ENCODE measurements at places on chromosomes 12 and 14. TPM values are rescaled to one million over a fixed set of nuclear protein-coding genes. Genes with fewer than 3 reads are reported as not detected.

CPM gene
- 5.7 TPM for total RNA-seq

TAS2R19 gene
- total RNA-seq: not detected

NKX2-1 gene
- total RNA-seq: 0.10 TPM

SYNDIG1L gene
- not detected for total RNA-seq

TBC1D30 gene
- 1.3 TPM for total RNA-seq

AGAP2 gene
- 0.12 TPM for total RNA-seq

CD69 gene
- not detected for total RNA-seq

SALL2 gene
- total RNA-seq: 0.69 TPM

PTPRO gene
- not detected for total RNA-seq

PDZRN4 gene
- 0.05 TPM for total RNA-seq

CEBPE gene
- total RNA-seq: 0.08 TPM

SERPINA9 gene
- total RNA-seq: not detected

HOTAIR gene
- total RNA-seq: 0.21 TPM

KLHL33 gene
- total RNA-seq: not detected

IQSEC3 gene
- total RNA-seq: 0.01 TPM

OR6C2 gene
- total RNA-seq: not detected

SLC24A4 gene
- total RNA-seq: 0.15 TPM

ARHGEF40 gene
- total RNA-seq: 8.6 TPM

ASB2 gene
- 0.44 TPM for total RNA-seq

LPAR5 gene
- 0.59 TPM for total RNA-seq

AICDA gene
- total RNA-seq: 0.15 TPM

OR6S1 gene
- total RNA-seq: not detected

ZFYVE1 gene
- total RNA-seq: 10.7 TPM

CABP1 gene
- 0.10 TPM for total RNA-seq

TUNAR gene
- total RNA-seq: not detected

CHFR gene
- total RNA-seq: 24.3 TPM

CBX5 gene
- total RNA-seq: 22.9 TPM

ZFHX2 gene
- 0.82 TPM for total RNA-seq

BMAL2 gene
- 15.2 TPM for total RNA-seq

TC2N gene
- total RNA-seq: 0.77 TPM

IGFBP6 gene
- 242 TPM for total RNA-seq

INHBC gene
- not detected for total RNA-seq

ASCL1 gene
- not detected for total RNA-seq

PLA2G1B gene
- not detected for total RNA-seq

TMEM117 gene
- 1.7 TPM for total RNA-seq

OAS2 gene
- 0.11 TPM for total RNA-seq

MANSC4 gene
- not detected for total RNA-seq
